ENCODE measurements at places on chromosomes 4 and X.

DNA sequence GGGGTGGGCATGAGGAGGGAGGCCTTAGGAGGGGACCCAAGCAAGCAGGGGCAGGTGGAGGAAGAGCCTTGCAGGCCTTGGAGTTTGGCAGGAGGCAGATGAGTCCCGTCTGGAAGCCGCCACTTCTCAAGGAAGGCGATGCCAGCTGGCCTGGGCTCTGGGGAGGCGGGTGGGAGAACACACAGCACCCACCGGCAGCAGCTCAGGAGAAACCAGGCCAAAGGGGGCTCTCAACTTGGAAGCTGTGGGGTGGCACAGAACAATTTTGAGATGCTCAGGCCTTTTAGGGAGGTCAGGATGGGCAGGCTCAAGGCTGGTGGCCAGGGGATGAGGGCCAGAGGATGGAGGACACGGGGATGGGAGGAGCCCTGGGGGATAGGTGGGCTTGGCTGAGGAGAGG lies 11.6 kb upstream of the DUSP9 start:
- no peak for DNase-seq

DNA sequence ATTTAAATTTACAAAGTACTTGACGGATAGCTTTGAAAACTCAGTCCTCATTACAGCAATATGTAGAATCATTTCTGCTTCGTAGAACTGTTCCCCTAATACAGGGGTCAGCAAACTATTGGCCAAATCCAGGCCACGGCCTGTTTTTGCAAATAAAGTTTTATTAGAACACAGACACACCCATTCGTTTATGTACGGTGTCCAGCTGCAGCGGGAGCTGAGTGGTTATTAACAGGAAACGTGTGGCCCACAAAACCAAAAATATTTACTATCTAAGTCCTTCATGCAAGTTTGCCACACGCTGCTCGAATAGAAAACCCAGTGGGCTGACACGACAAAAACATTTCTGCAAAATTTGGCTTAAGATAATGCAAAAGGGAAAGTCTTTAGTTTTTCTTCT lies 146.5 kb downstream of the AFAP1 start:
- DNase-seq = no peak

DNA sequence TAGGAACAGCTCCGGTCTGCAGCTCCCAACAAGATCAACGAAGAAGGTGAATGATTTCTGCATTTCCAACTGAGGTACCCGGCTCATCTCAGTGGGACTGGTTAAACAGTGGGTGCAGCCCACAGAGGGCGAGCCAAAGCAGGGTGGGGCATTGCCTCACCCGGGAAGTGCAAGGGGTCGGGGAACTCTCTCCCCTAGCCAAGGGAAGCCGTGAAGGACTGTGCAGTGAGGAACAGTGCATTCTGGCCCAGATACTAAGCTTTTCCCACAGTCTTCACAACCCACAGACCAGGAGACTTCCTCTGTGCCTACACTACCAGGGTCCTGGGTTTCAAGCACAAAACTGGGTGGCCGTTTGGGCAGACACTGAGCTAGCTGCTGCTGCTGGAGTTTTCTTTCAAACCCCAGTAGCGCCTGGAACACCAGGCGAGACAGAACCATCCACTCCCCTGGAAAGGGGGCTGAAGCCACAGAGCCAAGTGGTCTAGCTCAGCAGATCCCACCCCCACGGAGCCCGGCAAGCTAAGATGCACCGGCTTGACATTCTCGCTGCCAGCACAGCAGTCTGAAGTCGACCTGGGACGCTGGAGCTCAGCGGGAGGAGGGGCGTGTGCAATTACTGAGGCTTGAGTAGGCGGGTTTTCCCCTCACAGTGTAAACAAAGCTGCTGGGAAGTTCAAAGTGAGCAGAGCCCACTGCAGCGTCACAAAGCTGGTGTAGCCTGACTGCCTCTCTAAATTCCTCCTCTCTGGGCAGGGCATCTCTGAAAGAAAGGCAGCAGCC lies 84.6 kb downstream of the THOC2 start:
- peak; percentile 3 for DNase-seq

GRCh38 chr4:101419336-101420135 lies 72.2 kb upstream of the PPP3CA start:
- no peak for DNase-seq

- DNase-seq = peak; percentile 38
These were observed 63.9 kb downstream of the TRAPPC11 start for GRCh38 chr4:183722731-183723560.

- DNase-seq = no peak
These were observed 275.0 kb upstream of the CLNK start for GRCh38 chr4:10959586-10959985.

DNA sequence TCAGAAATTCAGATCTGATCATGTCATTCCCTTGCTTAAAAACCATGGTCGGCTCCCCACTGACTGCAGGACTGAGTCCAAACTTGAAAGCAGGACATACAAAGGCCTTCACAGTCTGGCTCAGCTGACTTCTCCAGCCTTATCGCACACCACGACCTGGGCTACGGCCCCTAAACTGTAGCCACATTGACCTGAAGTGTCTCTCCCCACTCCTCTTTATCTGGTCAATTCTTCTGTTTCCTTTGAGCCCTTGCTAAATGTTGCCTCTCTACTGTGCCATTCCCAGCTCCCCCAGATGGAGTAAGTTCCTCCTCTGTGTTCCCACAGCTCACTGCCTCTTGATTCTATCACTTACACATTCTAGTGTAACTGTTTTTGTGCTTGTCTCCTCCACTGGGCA lies 60.5 kb upstream of the CITED1 start:
- DNase-seq = no peak

DNA sequence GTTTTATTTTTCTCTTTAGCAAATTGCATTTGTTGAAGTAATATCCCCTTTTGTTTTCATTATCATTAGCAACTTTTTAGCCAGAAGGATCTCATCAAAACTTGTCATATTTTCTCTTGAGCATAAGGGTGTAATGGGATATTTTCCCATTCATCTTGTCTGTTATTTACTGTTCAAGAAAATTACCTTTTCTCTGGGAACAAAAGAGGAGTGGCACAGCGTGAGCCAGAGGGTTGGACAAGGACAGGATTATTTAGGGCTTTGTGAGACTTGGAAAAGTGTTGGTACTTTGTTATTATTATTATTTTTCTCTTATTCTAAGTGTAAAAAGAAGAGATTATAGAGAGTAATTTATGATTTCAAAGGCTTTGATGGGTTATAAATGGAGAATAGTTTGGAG lies 135.9 kb downstream of the PRKX start:
- DNase-seq = no peak

DNA sequence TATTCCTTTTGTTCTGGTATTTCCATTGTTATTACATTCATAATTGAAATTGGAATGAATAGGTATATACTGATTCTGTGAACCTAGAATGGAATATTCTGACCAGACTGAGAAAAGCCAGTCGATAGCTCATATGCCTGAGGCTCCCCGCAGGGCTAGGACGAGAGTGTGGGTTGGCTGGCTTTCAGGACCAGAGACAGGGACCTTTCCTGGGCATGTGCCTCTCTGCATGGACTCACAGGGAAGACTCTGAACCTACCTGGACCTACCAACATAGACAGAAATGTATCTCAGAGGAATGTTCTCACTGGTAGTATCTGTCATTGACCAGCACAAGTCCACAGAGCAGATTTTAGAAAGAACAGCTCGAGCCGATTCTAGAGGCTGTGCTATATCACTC lies 214.6 kb downstream of the FRMPD4 start:
- DNase-seq = no peak

- no peak for DNase-seq
These were observed 88.4 kb upstream of the SPIN4 start for GRCh38 chrX:63439580-63439979.

DNA sequence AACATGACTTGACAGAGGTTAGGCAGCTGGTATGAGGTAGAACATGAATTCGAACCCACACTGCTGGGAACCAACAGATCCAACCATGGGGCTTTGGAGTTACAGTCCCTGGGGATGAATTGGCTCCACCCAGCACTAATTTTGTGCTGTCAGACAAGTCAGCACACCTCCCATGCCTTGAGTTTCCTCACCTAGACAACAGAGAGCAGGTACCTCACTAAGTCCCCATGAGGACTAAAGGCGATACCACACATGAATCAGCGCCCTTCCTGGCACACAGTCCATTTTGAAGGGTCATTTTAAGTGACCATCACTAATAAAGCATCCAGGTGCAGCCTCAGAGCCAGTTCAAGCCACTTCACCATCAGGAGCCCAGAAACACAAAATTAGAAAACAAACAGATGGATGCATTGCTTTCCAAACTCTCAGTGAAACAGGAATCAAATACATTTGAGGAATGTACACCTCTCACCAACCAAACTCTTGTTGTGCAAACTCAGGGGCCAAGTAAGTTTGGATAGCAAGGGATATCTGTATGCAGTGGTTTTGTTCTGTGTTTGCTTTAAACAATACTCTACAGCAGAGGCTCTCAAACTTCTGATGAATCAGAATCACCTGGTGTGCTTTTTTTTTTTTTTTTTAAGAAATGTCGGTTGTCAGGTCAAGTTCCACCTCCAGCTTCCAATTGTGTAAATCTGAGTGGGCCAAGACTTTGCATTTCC lies 10.1 kb downstream of the IDS start:
- no peak for DNase-seq

DNA sequence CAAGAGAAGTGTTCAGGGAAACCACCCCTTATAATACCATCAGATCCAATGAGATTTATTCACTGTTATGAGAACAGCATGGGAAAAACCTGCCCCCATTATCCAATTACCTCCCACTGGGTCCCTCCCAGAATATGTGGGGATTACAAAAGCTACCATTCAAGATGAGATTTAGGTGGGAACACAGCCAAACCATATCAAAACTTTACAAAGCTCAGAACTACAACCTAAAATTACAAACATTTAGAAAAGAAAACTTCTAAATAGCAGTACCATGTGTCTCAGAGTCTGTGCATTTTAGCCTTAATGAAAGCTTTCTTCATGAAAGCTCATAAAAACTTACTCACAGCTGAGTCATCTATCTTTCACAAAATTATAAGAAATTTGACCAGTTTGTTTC lies 1442.8 kb upstream of the PCDH7 start:
- DNase-seq = no peak

- no peak for DNase-seq
These were observed 8.8 kb downstream of the CHST7 start for GRCh38 chrX:46582325-46582724.

GRCh38 chr4:145132511-145133098 lies 34.5 kb downstream of the ABCE1 start:
- peak; percentile 27 for DNase-seq

DNA sequence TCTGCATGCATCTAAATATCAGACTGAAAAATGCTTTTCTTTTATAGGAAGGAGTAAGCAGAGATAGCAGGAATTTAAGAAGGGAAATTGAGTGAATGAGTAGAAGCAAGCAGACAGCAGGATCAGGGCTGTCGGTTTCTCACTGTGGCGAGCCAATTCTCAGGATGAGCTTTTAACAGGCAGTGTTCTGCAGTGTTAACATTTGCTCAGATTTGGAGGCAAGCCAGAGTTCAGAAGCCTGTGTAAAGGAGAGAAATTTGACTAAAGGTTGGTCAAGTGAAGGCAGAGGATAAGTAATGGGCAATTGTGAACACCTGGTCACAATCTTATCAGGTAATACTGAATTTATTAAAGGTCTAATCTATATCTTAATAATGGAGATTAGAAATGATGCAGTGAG lies 133.3 kb upstream of the MAGEB16 start:
- DNase-seq = no peak

DNA sequence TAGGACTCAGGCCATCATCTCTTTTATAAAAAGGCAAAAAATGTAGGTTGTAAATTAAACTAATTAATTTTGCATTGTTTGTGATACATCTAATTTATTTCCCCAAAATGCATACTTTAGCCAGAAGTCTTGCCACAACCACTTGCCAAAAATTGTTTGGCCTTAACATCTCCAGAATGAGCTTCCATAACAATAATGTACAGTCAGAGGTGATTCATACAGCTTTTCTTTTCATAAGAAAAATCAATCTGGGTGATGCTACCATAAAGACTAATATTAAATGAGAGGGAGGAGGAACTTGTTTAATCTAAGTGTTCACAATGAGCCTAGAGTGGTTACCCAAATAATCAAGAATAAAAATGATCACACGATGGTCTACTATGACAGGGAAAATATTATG lies 59.3 kb downstream of the AMMECR1 start:
- DNase-seq = no peak

- DNase-seq = no peak
These were observed 71.3 kb downstream of the AFAP1 start for GRCh38 chr4:7868436-7868775.

GRCh38 chr4:38306482-38307071 lies 346.4 kb downstream of the PTTG2 start:
- DNase-seq = peak; percentile 88

GRCh38 chrX:33252306-33252825 lies 41.0 kb upstream of the DMD start:
- no peak for DNase-seq

- DNase-seq = no peak
These were observed 339.8 kb downstream of the BCOR start for GRCh38 chrX:39757971-39758370.

GRCh38 chr4:98641376-98641775 lies 17.0 kb downstream of the TSPAN5 start:
- no peak for DNase-seq

DNA sequence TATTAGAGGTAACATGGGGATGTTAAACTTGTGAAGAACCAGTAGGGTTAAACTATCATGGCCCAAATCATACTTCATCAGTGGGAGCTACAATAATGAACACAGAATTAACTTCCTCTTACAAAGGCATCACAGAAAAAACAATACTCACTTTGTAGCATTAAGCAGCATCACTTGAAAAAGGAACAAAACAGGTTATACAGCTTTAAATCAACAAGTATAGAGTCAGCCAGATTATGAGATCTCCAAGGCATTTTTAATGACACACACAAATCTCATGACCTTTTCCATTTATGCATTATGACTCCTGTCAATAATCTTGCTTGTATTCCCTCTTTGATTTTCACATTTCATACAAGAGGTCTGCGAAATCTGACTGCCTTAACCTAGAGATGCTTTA lies 18.3 kb downstream of the FBXL5 start:
- no peak for DNase-seq

GRCh38 chr4:181475359-181475758 lies 767.8 kb upstream of the TENM3 start:
- no peak for DNase-seq

GRCh38 chr4:176774852-176775251 lies 17.9 kb downstream of the VEGFC start:
- DNase-seq = no peak

All from globus pallidus (tissue), 1 donor.